ENCODE measurements at places on chromosomes 3 and 15.

- DNase-seq = no peak
Observed at GRCh38 chr3:121483290-121483689, 62.5 kb downstream of the POLQ start.

DNA sequence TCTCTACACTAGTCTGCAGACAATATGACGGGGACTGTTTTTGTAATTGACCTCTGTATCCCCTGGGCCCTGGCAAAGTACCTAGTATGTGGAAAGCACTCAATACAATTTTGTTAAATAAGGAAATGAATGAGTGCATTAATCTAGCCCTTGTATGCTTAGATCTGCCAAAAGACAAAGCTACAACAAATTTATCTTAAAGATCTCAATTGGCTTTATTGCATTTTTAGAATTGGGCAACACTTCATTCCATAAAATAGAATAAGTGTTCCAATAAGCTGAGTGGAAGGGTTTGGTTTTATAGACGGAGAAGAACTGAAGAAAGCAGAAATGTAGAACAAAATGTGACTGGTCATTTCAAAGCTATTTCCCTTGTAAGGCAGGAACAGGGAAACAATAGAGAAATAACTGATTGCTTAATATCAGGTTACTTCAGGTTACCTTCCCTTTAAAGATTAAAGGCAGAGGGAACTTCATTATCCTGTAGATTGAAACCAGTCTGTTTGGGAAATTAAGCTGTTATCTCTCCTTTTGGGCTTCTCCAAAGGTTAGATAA is 108.3 kb upstream of the MME start:
- DNase-seq = no peak

- no peak for DNase-seq
Observed at GRCh38 chr15:94478763-94479162, 247.4 kb downstream of the MCTP2 start.

- no peak for DNase-seq
Observed at GRCh38 chr3:114660124-114660523, 366.3 kb downstream of the TIGIT start.

DNA sequence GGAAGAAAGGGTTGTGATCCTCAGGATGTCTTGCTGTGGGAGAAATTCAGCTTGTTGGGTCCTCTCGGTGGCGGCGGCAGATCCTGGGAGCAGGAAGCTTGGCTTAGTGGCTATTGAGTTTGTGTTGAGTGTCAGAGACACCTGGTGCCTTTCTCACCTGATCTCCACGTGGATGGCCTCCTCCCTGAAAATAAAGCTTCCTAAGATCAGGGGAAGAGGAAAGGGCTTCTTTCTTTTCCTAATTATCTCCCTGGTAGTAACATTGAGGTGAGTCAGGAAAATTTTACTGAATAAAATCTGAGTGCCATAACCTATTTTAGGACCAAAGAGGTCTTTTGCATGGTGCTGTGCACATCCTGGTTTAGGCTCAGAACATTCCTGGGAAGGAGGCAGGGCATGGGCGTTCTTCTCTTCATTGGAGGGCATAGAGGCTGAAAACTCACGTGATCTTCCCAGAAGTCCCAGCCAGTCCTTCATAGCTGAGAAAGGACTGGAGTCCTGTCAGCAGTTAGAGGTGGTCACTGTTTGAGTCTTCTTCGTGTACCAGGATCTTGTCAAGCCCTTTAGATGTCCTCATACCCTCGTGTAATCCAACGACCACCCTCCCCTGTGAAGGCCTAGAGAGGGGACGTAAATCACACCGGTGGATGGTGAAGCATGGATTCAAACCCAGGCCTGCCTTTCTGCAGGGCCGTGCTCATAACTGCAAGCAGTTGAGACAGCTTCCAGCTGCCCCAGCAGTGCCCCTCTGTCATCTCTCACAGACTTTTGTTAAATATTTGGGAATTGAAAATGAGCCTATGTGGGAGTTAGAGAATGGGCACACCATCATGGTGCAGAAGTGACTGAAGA is 1.1 kb downstream of the CMTM8 start:
- no peak for DNase-seq

Data from cortex of kidney (tissue), 1 donor.